Stimulated activated CD4-positive, alpha-beta T cell treated with anti-CD3 and anti-CD28 coated beads, Interleukin-4, amount 100 ng/mL, for 24 hours (primary cell): ENCODE measurements at places on chromosomes 2 and 18.

DNA sequence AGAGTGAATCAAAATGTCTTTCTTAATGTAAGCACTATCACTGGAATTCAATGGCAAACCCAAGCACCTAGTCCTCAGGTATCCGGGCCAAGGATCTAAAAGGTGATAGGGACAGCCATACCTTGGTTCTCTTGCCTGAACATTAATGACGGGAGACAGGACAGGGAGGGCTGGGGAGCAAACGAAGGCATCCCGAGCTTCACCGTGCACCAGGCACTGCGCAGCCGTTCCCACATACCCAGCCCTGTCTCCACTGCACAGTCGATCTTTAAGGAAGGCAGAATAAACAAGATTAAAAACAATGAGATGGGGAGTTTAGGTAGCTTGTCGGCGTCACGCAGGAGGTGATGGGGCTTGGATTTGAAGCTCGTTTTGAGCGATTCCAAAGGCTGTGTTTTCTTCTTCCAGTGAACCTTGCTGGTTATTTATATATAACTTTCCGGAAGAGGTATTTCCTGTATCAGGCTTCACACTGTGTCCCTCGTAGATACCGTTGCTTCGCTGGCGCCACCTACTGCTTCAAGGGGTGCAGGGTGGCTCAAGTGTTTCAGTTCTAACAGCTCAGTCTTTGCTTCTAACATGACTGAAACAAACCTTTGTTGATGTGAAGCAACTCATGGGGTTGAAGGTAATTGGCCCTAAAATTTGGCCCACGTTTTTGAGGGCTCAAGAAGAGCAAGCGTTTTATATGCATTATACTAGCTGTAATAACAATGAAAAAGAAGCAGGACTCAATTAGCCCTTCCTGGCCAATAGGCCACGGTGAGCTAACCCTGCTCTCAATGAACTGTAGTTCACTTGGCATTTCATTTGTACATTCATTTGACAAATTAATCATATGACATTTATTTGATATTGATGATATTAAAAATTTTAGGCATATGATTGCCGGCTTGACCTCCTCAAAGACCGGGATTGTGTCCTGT, 77.4 kb downstream of the DCDC2C start:
- peak; percentile 52 for DNase-seq

DNA sequence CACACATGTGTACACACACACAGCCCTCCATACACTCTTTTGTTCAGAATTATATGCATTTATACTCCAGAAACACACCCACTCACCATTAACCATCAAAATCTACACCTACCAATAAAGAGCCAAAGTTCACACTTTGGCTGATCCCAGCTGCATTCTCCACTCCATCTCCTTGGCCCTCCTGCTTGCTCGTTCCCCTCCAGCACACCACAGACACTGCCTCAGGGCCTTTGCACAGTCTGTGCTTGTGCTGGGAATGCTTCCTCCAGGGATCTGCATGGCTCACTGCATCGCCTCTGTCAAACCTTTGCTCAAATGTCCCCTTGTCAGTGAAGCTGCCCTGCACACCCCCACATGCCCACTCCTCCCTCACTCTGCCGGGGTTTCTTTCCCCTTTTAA, 46.0 kb downstream of the POMC start:
- DNase-seq, result no peak

DNA sequence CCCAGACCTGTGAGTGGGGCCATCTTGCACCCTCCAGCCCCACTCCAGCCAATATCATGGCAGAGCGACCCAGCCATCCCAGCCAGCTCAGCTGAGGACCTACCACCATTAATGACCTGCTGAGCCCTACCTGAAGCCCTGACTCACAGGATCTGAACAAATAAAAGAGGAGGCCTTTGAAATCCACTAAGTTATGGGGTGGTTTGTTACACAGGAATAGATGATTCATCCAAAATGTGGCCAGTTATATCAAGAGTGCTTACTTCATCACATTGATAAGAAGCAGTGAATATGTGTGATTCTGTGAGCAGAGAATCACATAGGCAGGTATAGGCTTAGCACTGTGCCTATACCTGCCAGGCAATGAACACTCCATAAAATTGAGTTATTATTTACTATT, 34.7 kb upstream of the FAM124B start:
- no peak for DNase-seq

DNA sequence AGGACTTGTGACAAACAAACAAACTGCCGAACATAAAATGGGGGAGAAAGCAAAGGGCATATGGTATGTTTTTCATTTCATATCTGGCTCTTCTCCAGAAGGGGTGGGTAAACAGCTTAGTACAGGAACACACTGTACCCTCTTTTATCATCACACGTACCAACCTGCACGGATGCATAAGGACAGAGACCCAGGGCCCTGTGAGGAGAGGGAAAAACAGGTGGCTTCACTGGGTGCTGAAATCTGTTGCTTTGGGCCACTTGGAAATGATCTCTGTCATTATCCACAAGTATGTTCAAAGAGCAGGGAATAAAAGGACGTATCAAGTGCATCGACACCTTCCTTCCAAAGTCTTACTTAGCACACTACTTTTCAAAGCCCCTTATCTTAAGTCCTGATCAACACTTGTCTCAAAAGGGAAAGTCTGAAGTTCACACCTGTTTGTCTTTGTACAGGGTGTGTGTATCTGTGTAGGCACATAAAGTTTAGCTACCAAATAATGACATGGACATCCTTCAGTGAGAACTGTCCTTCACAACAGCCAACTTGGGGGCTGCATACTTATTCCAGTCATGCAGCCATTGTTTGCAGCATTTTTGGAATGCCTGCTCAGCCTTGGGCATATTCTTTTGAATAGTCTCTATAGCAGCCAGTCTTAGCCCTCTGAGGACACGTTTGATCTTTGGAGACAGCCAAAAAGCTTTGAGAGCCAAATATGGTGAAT, 60.6 kb downstream of the IRS1 start:
- no peak for DNase-seq

DNA sequence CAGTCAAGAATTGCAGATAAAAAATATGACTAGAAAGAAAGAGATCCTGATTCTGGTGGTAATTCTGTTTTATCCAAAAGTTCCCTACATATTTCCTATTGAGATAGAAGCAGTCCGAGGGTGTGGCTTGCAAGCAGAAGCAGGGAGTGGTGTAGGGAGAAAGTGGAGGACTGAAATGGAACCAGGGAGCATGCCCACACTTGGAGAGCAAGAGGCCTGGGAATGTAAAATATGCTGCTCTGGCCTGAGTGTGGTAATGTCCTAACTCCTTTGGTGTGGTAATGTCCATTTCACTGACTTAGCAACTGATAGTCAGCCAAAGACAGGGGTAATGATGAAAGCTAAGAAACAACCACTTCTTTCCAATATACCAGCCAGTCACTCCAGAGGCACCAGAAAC, 30.1 kb upstream of the FMNL2 start:
- DNase-seq, result no peak

GRCh38 chr2:88857951-88858411, 166.5 kb downstream of the RPIA start:
- DNase-seq, result no peak

- no peak for DNase-seq
Measured at GRCh38 chr18:75863696-75864095, 436.2 kb upstream of the SMIM21 start.

DNA sequence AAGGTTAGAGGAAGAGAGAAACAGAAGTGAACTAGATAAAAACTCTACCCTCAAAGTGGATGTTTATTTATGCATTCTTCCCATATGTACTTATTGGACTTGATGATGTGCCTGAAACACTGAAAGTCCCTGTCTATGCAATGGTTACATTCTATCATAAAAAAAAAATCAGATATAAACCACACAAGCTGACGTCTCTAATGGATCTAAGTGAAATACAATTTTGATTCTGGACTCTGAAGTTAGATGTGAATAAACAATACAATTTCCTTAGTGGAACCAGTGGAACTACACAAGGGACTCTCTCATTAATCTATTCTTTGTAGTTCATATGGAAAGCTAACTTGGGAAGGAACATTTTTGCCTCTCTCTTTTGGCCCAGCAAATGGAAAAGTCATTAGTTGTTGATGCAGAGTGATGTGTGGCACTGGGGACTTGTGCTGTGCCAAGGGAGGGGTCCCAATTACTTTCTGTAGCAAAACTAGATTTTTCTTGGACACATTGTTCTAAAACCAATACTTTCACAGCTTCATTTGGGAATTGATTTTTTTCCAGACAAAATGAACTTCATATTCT, 376.8 kb downstream of the TRIB2 start:
- DNase-seq, result no peak

GRCh38 chr2:239158641-239159475, 242.0 kb downstream of the HDAC4 start:
- DNase-seq, result no peak

GRCh38 chr2:238777369-238778067, 70.4 kb upstream of the TWIST2 start:
- DNase-seq, result no peak

- DNase-seq, result no peak
Measured at GRCh38 chr18:79191956-79192355, 122.8 kb downstream of the ATP9B start.

- no peak for DNase-seq
Measured at GRCh38 chr2:231399853-231400680, 4.6 kb downstream of the B3GNT7 start.

DNA sequence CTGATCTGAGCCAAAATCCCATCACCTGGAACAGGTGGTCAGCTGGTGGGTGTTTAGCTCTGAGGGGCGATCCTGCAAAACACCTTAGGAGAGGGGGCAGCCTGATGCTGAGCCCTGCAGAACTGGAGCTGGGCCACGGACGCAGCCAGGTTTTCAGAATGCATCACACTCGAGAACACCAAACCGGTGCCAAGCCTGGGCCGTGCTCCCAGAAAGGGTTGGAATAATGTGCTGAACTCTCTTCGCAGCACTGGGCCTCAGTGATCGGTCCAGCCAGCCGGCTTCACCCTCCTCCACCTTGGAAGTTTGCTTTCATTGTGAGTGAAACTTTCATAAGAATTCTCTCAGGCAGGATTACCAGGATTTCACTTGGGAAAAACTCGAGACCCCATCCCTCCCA, 56.5 kb upstream of the TTC39C start:
- no peak for DNase-seq

DNA sequence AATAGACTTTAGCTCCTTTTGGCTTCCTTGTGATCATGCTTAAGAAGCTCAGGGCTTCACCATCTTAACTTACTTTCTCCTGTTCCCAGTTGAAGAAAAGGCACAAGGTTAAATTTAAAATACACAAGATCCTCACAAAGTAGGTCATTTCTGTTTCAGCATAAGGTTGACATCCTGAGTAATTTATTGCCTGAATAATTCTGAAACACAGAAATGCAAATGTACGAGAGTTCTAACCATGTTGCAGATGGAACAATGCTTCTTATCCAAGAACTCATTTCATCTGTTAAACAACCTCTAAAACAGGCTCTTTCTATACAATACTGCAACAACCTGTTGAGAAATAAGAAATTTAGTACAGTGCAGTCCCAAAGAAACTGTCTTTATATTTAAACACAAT, 395.2 kb downstream of the BCL11A start:
- DNase-seq, result no peak

DNA sequence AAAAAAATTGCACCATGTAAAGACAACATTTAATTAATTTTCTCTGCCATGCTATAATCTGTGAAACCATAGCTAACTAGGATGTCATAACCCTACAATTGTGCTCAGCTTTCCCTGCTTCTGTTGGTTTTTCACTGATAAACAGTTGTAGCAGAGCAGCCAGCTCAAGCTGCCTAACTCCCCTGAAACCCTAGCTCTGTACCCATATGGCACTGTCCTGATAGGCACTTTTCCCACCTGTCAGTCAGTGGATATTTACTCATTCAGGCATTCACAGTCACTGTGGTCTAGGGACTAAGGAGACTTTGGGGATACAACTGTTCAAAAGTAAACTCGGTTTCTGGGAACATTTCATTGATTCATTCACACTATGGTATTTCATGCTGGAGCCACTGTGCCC, 407.0 kb downstream of the DSEL start:
- no peak for DNase-seq

- DNase-seq, result no peak
Measured at GRCh38 chr2:98524168-98524567, 79.5 kb downstream of the INPP4A start.

- no peak for DNase-seq
Measured at GRCh38 chr18:48020337-48021250, 90.1 kb upstream of the SMAD2 start.

GRCh38 chr2:127563458-127564428, 28.3 kb downstream of the MYO7B start:
- DNase-seq, result no peak

DNA sequence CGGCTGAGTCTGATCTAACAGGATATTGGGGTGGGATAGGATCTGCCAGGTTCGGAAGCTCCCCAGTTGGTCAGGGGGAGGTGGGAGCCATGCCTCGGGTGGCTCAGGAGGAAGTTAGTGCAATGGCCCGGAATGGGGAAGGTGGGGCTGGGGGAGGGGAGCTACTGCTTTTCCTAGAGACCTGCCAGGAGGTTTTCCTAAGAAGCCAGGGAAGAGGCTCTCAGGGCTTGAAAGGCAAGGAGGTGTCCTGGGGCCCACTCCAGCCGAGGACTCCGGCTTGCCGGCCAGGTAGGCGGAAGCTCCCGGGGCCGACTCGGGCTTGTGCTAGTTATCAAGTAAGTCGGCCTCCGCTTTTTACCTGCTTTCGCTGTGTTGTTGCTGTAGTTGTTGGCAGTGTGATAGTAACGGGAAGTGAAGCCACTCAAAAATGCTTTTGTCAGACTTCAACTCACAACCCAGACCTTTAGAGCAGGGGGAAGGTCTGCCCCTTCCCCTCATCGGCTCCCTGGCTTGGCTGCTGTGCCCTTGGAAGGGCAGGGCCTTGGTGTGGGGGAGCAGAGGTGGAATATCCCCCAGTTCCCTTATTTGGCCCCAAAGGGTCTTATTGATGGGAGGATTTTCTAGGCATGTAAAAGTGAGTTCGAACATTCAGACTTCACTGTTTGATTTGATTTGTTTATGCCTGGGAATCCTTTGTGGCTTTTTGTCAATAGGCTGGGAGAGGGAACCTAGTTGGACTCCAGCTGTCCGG, 5.4 kb downstream of the GDF7 start:
- DNase-seq, result no peak

- DNase-seq, result no peak
Measured at GRCh38 chr2:145325485-145325884, 805.6 kb upstream of the ZEB2 start.

DNA sequence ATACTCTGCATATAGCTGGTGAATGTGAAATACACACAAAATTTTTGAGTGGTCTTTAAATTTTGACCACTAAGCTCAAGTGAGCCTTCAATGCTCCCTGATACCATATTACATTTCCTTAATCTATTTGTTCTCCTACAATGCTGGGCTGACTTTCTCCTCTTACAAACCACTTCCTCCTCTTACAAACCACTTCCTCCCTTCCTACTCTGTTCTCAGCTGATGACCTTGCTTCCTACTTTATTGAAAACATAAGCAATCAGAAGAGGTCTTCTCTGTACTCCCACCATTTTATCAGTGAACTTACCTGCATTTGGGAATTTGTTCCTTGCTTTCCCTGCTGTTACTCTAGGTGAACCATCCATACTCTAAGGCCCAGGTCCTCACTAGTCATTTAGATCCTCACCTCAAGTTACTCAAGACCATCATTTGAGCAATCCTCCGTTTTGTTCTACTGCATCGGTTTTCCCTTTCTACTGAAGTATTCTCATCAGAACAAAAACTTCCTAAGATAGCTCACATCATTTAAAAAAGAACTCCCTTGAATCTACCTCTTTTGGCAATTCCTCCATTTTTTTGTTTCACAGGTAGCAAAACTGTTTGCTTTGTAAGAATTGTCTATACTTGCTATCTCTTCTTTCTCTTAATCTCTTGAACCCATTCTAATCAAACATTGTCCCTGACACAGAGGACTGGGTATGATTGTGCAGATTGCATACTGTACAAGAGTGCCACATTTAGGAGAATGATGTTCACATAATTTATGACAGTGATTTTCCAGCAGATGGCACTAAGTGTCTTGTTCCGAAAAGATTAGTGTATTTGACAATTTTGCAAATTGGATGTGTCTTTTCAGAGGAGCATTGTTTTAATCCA, 96.5 kb downstream of the EPB41L5 start:
- no peak for DNase-seq
